Ovary (tissue), 10 donors: ENCODE measurements at places on chromosomes 3 and 15.

GRCh38 chr3:178318941-178319816, 217.1 kb upstream of the KCNMB2 start:
- DNase-seq = no peak

DNA sequence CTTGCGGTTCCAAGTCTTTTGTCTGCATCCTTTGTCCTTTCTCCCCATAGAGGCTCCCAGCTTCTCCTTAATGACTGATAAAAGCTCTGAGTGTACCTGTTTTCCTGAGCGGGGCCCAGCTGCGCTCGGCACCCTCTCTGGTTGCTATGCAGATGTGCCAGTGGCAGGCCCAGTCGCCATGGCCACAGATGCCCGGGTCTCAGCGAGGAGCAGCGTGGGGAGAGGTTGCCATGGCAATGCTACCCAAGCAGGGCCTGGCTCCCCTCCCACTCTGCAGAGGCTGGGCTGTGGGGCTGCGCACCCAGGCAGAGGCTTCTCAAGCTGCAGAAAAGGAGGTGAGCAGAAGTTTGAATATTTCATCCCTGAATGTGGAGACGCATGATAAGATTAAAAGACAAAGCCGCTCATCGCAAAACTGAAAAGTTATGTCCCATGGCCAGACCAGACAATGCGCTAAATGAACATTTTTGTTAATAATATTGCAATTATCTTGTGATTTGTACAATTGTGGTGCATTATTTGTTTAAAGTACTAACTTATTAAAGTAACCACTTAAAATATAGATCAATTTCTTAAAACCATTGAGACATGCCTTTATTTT, 66.1 kb downstream of the TPRA1 start:
- no peak for DNase-seq

- DNase-seq = no peak
Observed at GRCh38 chr15:40471808-40472150, 995 bp downstream of the CHST14 start.

- DNase-seq = no peak
Observed at GRCh38 chr3:185409957-185410356, 47.0 kb downstream of the MAP3K13 start.

GRCh38 chr3:10338591-10339353, 17.9 kb upstream of the SEC13 start:
- no peak for DNase-seq

DNA sequence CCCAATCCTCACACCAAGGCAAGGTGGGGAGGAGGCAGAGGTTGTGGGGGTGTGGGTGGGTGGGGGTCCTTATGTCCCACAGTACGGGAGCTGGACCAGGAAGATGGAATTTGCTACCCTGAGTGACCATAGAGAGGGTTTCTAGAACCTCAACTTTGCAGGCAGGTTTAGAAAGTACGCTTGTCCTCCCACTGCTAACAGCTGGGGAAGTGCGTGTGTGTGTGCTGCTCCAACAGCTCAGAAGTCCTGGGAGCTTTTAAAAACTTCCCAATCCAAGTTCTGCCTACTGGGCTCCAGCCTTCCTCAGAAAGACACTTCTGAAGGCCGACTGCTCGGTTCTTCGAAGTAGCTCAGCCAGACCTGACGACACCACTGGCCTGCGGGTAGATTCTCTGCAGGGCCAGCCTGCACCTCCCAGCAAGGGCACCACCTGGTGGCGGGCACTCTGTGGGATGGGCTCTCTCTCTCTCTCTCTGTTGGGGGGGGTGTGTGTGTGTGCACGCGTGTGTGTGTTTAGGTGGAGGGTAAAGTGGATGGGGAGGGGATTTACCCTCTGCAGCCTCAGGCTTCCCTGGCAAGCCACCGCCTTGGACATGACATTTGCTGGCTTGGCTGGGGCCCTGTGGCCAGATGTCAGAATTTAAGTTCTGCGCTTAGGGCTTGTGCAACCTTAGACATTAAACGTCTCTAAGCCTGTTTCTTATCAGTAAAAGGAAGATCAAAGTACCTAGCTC, 15.6 kb downstream of the TMEM158 start:
- DNase-seq = peak; percentile 48

DNA sequence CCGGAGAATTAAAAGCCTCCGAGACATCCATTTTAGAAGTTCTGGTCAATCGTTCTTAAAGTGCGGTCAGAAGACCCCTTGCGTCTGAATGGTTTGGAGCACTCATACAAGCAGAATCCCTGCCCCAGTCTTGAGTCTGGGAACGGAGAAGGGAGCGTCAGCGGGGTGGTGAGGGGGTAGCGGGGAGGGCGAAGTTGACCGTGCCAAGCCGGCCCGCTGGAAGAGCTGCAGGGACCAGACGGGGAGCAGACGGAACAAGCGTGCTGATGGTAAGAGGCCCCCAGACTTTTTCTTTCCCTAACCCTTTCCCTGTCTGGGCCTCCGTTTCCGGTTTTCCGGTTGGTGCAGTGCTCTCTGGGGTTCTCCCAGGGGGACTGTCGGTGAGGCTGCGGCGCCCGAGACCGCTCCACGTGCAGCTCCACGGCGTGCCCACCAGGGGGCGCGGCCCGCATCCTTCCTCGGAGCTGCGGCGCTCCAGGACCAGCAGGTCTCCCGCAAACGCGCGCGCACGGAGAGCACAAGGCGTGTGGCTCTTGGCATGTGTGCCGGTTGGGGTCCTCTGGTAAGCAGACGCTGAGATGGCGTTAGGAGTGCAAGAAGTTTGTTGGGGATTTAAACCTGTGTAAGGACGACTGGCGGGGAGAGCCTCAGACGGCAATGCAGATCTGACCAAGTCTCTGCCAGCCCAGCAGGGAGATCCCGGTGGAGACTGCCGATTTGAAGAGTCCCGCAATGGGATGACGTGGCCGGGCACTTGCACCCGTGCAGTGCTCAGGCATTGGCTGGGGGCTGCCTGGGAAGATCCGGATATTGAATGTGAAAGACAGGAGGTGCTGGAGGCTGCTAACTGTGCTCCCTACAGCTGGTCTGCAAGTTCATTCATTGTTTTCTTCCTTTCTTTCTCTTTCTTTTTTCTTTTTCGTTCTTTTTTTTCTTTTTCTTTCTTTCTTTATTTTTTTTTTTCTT, 19.2 kb upstream of the CORO2B start:
- peak; percentile 84 for DNase-seq

DNA sequence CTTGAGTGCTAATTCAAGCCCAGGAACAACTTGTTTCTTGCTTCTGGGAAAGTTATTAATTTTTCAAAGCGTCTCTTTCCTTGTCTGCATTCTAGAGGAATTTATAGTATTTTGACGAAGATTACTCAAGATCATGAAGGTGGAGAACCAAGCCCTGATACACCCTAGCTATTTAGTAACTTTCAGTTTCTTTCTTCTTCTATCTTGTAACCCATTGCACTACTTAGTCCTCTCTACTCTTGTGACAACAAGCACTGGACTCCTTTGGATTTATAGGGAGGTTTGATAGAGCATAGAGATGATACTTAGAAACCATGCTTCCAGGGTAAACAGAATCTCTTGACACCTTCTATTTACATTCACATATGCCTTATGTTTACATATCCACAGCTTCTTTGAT, 203.3 kb upstream of the GRM7 start:
- DNase-seq = no peak

GRCh38 chr3:160935413-160936095, 169.6 kb downstream of the B3GALNT1 start:
- DNase-seq = no peak

- no peak for DNase-seq
Observed at GRCh38 chr3:4743371-4743770, 235.9 kb upstream of the BHLHE40 start.

DNA sequence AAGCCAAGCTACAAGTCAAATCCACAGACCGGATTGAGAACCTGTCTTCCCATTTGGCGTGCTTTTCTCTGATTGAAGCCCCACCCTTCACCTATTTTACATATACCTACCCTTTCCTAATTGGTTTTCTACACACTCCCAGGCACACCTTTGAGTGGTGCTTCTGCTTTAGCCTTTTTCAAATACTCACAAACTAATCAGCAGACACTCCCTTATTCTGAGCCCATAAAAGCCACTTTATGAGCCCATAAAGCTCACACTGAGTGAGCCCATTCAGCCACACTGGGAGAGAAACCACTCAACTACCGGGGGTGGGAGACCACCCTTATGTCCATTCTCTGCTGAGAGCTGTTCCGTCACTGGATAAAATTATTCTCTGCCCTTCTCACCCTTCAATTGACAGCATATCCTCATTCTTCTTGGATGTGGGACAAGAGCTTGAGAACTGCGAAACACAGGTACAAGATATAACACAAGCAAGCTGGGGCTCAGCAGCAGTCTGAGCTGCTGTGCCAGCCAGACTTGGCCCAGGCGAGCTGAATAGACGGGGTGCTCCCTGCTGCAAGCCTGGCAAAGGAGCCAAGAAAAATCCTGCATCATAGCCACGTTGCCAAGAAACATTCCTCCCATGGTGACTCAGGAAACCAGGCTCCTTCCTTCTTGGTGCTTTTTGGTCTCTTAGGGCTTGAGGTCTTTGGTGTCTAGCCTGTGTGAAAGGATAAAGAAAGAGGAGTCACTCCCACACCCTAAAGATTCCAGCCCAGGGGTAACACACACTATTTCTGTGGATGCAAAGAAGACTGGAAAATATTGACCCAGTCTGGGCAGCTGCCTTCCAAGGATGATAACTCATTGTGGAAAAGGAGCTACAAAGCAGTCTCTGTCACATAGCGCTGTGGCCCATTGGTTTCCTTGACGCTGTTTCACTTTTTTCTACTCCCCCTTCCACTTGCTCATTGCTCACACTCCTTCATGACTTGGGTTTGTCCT, 609.7 kb downstream of the MCTP2 start:
- no peak for DNase-seq

GRCh38 chr3:42228796-42229195, 37.2 kb downstream of the CCK start:
- DNase-seq = no peak

DNA sequence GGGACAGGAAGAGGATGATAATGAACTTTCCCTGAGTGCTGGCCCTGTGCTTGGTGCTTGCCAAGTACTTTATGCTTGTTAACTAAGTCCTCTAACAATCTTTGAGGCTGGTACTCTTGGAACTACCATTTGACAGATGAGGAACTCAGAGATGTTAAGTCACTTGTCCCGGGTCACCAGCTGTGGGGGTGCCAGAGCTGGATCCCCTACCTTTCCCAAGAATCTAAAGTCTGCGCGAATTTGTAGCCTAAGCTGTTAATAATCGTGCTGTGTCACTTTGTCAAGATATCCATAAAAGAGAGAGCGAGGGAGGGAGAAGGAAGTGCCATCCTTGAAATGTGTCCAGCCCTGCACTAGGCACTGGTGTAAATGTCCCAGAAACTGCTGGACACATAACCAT, 19.0 kb upstream of the ACOX2 start:
- no peak for DNase-seq

DNA sequence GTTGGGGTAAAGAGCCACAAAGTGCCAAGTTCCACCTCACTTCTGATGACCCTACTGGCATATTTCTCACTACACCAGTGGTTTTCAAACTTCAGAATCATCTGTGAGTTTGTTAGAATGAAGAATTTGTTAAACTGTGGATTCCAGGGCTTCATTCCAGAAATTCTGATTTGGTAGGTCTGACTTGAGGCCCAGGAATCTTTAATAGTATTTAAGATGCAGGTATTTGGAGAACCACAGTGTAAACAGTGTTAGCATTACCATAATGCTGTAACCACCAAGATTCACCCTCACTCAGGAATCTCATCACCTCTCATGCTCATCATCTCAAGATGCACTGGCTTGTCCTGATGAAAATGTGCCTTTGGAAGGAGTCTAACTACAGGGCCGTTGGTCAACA, 6.0 kb downstream of the KCNMB3 start:
- no peak for DNase-seq

GRCh38 chr15:74988007-74988800, 7.2 kb upstream of the SCAMP5 start:
- DNase-seq = peak; percentile 13

DNA sequence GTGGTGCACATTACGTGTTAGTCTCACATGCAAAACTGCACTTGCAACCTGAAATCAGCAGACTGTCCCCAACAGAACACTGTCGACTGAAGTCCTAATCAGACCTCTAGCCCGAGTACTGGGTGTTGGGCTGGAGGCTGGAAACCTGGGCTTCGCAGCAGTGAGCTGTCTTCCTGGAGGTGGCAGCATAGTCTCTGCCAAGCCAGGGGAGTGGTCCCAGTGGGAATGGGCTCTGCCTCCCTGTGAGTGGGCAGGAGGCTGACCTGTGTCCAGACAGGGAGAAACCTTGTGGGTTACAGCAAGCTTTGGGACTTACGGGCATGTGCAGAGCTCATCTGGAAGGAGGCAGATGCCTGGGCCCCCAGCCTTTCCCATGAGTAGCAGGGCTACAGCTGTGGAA, 38.2 kb upstream of the MYZAP start:
- DNase-seq = no peak

GRCh38 chr3:47568901-47569300, 9.8 kb downstream of the CSPG5 start:
- DNase-seq = no peak

GRCh38 chr3:43879166-43879565, 188.4 kb downstream of the ABHD5 start:
- no peak for DNase-seq

DNA sequence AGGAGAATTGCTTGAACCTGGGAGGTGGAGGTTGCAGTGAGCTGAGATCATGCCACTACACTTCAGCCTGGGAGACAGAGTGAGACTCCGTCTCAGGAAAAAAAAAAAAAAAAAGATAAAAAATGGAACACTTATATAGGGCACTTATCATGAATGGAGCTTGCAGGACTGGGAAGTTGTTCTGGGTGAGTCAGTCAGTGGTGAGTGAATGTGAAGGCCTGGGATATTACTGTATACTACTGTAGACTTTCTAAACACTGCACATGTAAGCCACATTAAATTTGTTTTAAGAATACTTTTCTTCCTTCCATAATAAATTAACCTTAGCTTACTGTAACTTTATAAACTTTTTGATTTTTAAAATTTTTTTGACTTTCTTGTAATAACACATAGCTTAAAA, 59.8 kb downstream of the SFMBT1 start:
- no peak for DNase-seq

DNA sequence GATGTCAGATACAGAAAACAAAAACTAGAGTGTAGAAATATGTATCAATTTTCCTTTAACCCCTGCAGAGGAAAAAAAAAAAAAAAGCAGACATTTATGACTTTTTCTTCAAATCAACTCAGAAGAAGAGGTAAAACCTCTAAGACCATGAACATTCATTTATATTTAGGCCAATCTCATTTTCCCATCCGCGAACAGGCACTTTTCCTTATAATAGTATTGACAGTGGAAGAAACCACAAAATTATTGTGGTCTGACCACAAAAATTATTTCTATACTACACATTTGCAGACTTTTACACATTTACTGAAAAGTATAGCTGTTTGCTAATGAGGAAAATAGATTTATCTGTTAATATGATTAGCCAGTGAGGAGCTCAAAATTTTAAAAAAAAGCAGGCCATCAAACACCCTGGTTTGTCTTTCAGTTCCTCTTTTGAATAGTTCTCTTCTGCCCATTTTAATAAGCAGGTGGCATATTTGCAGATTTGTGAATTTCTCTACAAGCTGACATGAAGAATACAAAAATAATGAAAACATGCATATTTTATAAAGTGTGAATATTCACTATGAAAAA, 5.7 kb downstream of the OSBPL11 start:
- DNase-seq = no peak

DNA sequence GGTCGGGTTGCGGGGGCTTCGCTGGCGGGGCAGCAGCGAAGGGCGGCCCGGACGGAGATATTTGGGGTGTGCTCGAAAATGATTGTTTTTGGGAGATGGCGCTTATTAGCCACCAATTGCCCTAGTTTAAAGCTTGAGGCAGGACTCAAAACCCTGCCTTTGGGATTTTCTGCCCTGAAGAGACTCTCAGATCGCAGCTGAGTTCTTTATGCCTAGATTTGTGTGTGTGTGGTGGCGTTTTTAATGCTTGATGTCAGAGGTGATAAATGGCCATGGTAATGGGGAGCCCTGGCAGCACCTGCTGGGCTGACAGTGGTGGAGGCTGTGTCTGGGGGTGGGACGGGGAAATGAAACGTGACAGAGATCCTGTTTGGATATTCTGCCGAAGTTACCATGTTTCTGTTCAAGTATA, 604 bp downstream of the KCTD6 start:
- DNase-seq = no peak
